ENCODE measurements at places on chromosomes 7 and 10.

- no peak for DNase-seq
Measured at GRCh38 chr10:96671211-96671890, 49.0 kb downstream of the PIK3AP1 start.

GRCh38 chr7:47638679-47639315 lies 56.9 kb upstream of the TNS3 start:
- DNase-seq = no peak

DNA sequence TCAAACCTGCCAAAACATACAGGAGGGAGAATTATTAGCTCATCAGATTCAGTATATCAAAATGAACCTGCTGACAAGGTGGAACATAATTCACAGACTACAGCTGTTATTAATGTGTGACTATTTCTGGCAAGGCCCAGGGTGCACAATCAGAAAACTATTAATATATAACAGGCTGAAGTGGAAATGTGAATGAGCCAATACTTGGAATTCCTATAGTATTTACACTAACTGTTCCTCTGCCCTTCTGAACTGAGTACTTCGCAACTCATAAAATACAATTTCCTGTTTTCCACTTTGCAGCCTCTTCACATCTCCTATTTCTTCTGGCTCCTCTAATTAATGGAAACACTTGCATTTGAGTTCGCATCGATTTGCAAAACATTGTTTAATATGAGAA lies 330.8 kb downstream of the DPP6 start:
- DNase-seq = no peak

GRCh38 chr7:37265006-37265405 lies 183.7 kb downstream of the ELMO1 start:
- DNase-seq = no peak

DNA sequence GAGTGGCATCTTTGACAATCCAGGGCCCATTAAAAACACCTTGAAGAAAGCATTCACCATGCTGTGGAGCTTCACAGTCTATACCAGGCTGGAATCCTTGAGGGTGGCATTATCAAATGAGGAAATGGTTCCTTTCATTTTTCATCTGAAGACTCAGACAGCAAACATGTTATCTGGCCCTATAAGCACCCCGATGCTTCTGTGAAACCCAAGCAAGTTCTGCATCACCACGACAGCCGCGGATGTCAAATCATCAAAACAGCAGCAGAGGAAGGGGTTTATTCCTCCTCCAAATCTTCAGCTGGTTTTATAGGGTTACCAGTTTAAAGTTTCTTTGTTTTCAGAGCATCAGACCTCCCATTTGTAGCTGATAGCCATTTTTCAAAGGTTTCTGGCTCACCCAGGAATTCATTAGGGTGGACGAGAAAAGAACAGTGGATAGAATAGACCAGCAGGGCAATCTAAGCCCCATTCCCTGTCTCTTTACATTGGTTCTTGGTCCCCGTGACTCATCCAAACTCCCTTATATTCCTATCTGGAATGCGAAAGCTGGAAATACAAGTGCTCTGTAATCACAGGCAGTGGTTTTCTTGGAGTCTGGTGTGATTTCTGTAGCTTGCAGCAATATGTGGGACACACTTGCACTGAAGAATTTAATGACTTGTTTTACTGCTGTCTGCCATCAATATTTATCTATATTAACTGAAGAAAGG lies 217.9 kb downstream of the SKAP2 start:
- no peak for DNase-seq

GRCh38 chr10:77286531-77287508 lies 350.8 kb downstream of the KCNMA1 start:
- DNase-seq = no peak

GRCh38 chr10:118672766-118673715 lies 77.6 kb upstream of the PRLHR start:
- DNase-seq = no peak

DNA sequence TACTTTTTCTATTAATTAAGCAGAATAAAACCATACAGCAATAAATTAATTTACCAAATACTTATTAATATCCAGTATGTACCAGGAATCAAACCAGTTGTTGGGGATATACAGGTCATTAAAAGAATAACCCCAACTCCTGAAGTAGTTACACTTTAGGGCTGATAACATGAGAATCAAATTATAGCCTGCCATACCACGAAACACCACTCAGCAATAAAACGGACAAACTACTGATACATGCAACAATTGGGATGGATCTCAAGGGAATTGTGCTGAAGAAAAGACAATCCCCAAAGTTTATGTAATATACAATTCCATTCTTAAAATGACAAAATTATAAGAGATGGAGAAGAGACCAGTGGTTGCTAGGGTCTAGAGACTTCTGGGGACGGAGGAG lies 22.7 kb downstream of the MCMBP start:
- no peak for DNase-seq

GRCh38 chr7:137269240-137269639 lies 74.3 kb downstream of the PTN start:
- DNase-seq = no peak

GRCh38 chr10:1408651-1409367 lies 328.5 kb downstream of the ADARB2 start:
- DNase-seq = no peak

DNA sequence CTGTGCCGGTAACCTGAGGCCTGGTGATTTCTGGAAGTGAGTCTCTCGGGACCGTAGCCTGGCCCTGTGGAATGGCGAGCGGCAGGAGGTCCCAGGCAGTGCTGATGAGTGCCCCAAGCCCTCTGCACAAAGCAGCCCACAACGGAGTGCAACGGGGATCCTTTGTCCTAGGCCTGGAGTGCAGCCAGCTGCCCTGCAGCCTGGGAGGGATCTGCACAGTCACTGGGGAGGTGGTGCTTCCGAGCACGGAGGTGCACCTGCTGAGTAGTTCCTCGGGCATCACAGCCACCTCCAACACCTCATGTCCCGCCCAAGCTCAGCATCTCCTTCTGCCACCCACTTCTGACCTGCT lies 162.8 kb upstream of the ZMIZ1 start:
- no peak for DNase-seq

DNA sequence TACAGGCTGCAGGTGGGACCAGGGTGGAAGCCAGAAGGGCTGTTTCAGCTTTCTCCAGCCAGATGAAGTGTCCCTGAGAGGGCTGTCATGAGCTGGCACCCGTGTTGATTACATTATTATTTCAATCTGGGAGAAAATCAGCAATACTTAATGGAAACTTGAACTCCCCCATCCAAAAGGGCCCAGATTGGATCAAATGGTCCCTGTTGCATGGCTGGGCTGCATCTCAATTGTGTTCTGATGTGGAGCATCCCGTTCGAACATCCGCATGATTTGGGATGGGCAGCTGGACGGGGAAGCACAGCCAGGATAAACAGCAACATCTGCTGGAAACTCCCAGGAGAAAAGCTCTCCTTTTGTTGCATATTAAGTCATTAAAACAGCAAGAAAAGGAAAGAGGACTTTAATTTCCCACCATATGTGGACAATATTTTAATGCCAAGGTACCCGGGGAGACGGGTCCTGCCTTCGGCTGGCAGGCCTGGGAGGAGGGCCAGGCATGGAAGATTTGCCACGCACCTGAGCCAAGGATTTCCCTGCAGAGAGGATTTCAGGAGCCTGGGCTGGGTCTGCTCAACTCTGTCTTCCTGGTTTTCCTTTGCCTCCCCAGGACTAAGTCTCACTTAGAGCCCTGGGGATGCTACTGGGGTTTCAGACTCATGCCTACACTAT lies 52.4 kb downstream of the NPTX2 start:
- DNase-seq = no peak

DNA sequence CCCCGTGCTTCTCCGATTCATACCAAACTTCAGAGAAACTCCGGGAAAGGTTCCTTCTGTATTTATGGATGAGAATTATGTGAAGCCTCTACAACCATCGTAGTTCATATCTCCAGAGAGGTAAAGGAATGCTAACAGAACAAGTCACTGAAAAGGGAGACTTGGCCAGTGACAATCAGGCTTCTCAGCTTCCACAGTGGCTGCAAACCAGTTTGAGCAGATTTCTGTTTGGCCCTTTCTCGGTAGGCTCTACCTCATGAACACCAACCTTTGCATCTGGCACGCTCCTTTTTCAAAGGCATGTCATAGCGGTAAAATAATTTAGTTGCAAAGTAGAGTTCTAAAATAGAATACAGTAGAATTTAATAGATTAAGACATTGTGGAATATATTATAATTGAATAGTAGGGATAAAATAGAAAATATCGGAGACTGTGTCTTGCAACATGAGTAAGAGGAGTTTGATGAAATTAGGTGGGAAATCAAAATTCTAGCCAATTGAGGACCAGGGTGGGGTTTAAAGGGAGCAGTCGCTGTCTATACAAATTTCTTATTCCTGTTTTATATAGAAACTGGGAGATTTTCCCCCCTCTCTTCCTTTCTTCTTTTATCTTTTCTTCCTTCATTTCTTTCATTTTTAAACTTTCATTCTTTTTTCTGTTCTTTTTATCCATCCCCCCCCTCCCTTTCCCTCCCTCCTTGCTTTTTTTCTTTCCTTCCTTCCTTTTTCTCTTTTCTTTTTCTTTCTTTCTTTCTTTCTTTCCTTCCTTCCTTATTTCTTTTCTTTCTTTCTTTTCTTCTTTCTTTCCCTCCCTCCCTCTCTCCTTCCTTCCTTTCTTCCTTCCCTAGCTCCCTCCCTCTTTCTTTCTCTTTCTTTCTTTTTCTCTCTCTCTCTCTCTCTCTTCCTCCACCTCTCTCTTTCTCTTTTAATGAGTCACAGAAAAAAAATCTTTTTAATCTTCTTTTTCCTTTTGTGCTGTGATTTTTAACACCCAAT lies 161.5 kb upstream of the KLF6 start:
- no peak for DNase-seq

- no peak for DNase-seq
Measured at GRCh38 chr7:152522571-152523067, 86.8 kb upstream of the KMT2C start.

GRCh38 chr10:59096631-59097030 lies 79.8 kb upstream of the PHYHIPL start:
- DNase-seq = no peak

DNA sequence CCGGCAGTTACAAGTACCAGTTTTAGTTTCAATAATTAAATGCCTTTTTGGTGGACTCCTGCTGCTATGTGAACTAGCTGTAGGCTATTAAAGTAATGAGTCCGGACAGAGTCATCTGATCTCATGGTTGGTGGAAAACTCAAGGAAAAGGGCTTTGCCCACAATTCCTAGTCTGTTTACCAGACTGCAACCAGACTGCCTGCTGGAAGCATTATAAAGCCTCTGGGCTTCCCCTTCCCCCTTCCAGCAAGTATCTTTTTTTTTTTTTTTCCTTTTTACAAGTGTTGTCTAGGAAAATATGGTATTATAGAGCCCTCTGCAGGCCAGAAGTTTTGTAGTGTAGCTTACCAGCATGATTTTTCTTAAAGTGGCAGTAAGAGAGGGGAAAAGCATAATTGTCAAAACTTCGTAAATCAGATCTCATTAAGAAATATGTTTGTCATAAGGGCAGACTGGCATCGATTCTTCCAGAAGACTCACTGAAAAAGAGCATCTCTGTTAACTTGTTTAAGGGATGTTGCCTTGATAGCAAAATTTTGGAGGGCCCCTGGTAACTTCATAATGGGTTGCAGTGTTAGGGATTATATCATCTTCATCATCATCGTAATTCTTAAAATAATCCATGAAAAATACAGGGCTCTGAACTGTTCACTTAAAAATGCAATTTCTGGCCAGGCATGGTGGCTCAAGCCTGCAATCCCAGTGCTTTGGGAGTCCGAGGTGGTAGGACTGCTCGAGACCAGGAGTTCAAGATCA lies 181.3 kb downstream of the TAX1BP1 start:
- DNase-seq = peak; percentile 49

GRCh38 chr7:101248276-101248675 lies 3.4 kb upstream of the FIS1 start:
- DNase-seq = no peak

All from kidney capillary endothelial cell (primary cell).